ENCODE measurements at places on chromosomes 5 and 9.
A peak's percentile ranks its signal among the peaks of the same experiment; 100 is the strongest.

DNA sequence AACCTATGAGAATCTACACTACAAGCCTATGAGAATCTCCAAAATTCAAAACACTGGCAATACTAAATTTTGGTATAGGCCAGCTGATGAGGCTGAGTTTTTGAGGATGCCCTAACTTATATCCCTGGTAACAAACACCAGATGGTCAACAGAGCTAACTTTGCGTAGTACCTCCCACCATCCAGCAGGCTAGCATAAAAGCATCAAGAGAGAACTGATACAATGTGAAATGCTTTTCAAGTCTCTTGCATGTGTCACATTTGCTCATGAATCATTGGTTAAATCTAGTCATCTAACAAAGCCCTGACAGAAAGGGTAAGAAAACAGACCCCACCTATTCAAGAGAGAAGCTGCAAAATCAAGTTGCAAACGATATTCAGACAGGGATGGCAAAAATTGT lies 1609.7 kb upstream of the CDH9 start:
- peak; percentile 55 for DNase-seq

GRCh38 chr5:133669472-133669871 lies 57.1 kb upstream of the FSTL4 start:
- no peak for DNase-seq

- no peak for DNase-seq
Observed at GRCh38 chr9:34612788-34613390, 992 bp upstream of the RPP25L start.

- no peak for DNase-seq
Observed at GRCh38 chr5:132751971-132752580, 4.8 kb downstream of the CCNI2 start.

GRCh38 chr5:153619771-153620170 lies 129.3 kb downstream of the GRIA1 start:
- DNase-seq: no peak

GRCh38 chr9:112180387-112180881 lies 5.3 kb upstream of the SUSD1 start:
- no peak for DNase-seq

DNA sequence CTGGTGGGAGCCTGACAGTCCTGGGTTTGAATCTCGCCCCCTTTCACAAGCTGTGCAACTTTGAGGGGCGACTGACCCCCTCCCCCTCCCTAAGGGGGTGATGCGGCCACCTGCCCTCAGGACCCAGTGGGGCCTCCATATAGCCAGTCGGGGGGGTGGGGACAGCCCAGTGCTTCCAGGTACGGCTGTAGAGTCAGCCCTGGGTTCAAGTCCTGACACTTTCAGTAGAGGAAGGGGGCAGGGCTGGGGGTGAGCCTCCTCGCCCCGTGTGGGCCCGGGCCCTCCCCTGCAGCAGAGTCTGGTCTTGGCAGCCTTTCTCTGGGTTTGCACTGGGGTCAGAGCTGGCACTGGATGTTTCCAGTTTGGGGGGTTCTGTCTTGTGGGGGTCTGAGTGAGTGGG lies 216.3 kb downstream of the C9orf50 start:
- DNase-seq: no peak

GRCh38 chr5:170135796-170136490 lies 30.2 kb downstream of the FOXI1 start:
- no peak for DNase-seq

GRCh38 chr5:82111191-82111590 lies 139.4 kb downstream of the ATG10 start:
- no peak for DNase-seq

DNA sequence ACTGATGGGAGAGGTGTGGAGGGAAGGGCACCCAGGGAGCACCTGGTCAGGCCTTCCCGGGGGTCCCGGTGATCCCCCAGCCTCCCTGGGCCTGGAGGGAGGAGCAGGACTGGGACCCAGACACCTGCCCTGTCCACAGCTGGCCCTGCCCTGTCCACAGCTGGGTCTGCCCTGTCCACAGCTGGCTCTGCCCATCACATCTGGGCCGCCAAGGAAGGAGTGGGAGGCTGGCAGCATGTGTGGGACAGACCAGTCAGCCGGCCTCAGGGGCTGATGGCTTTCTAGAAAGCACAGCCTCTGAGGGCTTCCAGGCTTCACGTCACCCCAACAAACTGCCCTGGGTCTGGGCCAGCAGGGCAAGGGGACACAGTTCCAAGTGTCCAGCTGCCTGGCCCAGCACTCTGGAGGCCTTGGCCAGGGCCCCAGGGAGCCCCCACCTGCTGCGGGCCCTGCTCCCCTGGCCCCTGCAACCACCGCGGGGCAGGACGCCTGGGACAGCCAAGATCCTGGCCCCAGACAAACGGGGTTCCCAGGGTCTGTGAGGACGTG lies 12.2 kb downstream of the DNLZ start:
- DNase-seq: no peak

GRCh38 chr9:78954286-78954685 lies 617.5 kb upstream of the TLE4 start:
- DNase-seq: no peak

DNA sequence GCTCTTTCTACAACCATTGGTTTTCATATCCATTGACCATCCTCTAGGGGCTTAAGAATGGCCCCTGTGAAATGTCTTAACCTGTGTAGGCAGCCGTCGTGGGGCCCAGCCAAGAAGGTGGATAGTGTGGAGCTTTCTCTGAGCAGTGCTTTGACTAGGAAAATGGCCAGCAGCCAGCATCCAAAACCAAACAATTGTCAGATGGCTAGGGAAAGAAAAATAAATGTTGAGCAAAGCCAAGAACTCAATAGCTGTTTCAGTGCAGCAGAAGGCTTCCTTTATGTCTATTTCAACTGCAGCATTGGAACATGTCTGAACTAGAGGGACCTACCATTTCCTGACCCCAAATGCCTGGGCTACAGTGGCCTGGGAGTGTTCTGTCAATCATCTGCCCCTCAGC lies 374.9 kb downstream of the TLE4 start:
- DNase-seq: no peak

DNA sequence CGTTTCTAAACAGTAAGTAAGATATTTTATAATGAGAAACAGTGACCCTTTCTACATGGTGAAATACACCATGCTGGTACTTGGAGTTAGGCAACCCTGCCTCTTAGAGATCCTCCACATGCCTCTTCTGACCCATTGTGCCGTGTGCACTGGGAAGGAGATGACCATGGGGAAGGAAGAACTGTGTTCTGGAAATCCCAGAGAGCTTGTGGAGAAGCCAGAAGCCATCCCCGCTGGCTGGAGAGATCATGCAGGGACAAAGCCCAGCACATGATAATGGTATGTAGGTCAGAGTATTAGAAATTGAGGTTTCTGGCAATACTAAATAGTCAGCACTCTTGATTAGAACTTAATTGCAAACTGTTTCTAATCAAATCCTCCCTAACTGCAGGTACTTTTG lies 307.3 kb downstream of the FBXL7 start:
- DNase-seq: no peak

- DNase-seq: no peak
Observed at GRCh38 chr9:108139900-108140299, 650.3 kb upstream of the KLF4 start.

DNA sequence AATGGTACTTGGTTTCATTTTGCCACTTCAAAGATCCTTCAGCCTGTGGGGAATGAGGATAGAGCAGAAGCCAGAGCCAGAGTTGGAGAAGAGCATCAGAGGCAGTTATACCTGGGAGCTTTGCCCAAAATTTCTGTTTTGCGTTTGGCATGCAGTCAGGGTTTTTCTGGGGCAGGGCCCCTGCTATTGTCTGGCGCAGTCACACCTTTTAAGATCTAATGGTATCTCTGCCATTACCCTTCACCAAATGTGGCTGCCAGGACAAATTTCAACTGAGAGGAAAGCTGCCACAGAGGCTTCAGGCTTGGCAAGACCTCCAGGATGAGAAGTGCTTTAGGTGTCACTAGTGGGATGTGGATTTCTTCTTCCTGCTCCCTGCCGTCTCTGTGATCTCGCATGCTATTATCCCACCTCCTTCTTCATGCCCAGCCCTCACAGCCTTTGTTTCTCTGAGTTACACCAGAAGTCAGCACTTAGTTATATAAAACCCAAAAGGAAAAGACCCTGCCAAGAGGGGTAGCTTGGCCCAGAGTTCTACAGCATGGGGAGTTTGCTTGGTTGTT lies 357.0 kb downstream of the TLE4 start:
- DNase-seq: no peak

GRCh38 chr5:151142933-151143332 lies 14.6 kb downstream of the ANXA6 start:
- DNase-seq: no peak

- no peak for DNase-seq
Observed at GRCh38 chr5:129125819-129126218, 31.3 kb downstream of the ISOC1 start.

DNA sequence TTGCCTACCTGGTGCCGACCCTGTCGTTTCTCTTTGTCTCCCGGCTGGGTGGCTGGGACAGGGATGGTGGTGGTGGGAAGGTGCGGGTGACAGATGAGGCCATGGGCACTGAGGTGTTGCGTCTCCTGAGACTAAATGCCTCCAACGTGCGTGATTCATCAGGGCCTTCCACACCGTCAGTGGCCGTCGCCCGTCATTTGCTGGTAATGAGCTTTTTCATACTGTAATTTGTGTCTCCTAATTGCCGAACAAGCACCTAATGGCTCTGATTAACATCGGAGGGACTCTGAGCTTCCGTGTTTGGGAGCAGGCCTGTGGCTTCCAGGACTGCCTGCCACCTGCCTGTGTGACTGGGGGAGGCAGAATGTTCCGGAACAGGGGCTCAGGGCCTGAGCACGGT lies 35.2 kb downstream of the RXRA start:
- no peak for DNase-seq

GRCh38 chr9:133119846-133120500 lies 1.1 kb downstream of the RALGDS start:
- no peak for DNase-seq

GRCh38 chr9:104435059-104435458 lies 69.0 kb upstream of the OR13F1 start:
- no peak for DNase-seq

- DNase-seq: peak; percentile 23
Observed at GRCh38 chr5:17355586-17356346, 138.3 kb downstream of the BASP1 start.

- no peak for DNase-seq
Observed at GRCh38 chr5:143064676-143065075, 294.5 kb downstream of the ARHGAP26 start.

DNA sequence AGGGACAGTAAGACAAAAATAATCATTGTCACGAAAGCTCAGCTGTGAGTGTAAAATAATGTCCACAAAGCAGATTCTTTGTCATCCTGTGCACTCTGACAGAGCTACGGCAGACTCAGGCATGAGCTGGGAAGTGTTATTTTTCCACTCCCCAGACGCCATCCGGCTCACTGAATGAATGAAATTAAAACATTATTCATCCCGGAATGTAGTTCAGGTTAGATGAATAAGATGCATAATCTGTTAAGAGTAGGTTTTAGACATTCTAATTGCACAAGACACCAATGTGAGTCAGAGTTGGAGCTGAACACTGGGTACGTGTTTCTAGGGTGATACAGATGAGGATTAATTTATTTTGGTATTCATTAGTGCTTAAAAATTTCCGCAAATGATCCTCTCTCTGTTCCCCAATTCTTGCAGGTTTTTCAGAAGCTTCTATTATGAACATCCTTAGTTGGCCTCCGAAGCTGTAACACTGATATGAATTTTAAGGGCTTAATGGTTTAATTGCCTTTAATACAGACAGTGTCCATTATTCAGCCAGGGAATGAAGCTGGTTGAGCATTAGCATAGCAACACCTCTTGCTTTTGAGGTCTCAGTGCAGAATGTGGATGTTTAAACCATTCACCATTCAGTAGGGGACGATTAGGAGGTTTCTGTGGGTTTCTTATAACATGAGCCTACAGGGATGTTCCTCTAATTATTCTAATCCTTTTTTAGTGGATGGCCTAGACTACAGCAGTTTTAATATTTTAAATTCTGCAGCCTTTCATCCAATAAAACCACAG lies 65.6 kb upstream of the FRRS1L start:
- peak; percentile 79 for DNase-seq

- no peak for DNase-seq
Observed at GRCh38 chr9:92008041-92008440, 58.0 kb upstream of the ROR2 start.

- DNase-seq: no peak
Observed at GRCh38 chr9:26863074-26863473, 29.5 kb downstream of the CAAP1 start.

- DNase-seq: peak; percentile 96
Observed at GRCh38 chr9:109012009-109012875, 1.1 kb downstream of the CTNNAL1 start.

DNA sequence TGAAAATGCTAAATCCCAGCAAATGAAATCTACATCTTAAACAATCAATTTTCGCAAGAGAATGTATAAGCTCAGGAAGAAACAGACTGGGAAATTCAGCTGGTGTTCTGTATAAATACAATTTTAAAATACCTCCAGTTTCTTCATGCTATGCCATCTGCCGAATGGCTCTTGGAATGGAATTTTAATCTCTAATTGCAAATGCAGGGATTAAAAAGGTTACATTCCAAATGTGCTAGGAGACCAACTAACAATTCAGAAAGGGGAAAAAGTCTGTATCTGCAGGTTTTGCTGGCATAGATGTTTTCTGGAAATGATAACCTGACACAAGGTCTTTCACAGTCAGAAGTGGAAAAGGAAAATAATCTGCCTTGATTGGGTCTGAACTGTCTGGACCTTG lies 379.7 kb downstream of the MAT2B start:
- no peak for DNase-seq

- DNase-seq: no peak
Observed at GRCh38 chr5:136466041-136466415, 100.7 kb upstream of the TRPC7 start.

DNA sequence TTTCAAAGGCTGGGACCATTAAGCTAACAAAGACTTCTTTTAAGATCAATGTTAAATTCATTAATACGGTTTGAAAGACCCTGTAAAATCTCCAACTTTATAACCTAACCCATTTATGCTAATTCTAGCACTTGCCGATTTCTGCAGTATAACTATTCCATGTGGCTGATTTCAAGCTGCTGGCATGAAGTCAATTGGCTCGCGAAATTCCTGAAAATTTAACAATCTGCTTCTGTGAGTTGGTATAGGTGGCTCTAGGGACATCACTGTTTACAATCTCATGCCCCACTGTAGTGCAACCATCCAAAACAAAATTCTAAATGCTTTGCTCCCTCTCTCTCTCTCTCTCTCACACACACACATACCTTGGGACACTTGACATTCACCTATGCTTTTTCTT lies 70.2 kb downstream of the LPAR1 start:
- no peak for DNase-seq

DNA sequence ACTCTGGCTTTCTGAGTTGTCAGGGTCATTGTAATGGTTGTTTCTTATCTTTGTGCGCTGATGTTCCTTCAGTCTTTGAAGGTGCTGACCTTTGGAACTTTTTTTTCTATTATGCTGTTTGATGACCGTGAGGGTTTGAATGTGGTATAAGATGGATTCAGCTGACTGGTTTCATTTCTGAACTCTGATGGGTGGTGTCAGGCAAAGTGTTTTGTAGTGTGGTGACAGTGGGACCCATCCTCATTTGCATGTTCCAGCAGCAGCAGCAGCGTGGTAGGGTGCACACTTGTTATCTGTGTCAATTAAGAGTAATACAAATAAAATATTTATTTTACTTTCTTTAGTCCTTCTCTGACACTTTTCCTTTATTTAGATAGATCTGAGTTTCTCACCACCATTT lies 227.7 kb upstream of the PRR16 start:
- no peak for DNase-seq

GRCh38 chr9:129326061-129327005 lies 148.3 kb upstream of the IER5L start:
- no peak for DNase-seq

Measured in HS-5 (cell line).